Lung microvascular endothelial cell (primary cell): ENCODE measurements at places on chromosomes 6 and 20.
A peak's percentile ranks its signal among the peaks of the same experiment; 100 is the strongest.

- no peak for DNase-seq
These were observed 443 bp downstream of the RMND1 start for GRCh38 chr6:151451417-151451949.

DNA sequence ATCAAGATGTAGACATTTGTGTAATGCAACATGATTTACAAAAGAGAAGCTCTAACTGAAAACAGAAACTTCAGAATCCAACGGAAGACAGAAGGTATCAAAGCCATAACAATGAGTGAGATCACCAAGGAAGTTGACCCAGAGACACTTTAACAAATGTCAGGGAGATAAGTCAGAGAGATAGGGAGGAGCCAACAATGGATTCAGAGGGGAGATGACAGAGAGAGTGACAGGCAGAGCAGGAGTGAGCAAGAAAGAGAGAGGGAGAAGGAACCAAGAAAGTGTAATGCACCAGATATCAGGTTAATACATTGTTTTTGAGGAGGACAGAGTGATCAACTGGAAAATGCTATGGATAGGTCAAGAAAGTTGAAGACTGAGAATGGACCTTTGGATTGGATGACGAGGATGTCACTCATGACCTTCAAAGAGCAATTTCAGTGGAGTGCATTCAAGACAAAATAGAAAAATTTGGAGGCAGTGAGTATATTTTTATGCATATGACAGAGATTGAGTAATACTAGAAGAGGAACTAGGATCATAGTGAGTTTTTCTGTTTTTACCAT is 86.6 kb downstream of the TRDN start:
- no peak for DNase-seq

GRCh38 chr6:10429638-10430427 is 15.0 kb upstream of the TFAP2A start:
- peak; percentile 73 for DNase-seq

- peak; percentile 16 for DNase-seq
These were observed 202.6 kb upstream of the HEY2 start for GRCh38 chr6:125546841-125547251.

DNA sequence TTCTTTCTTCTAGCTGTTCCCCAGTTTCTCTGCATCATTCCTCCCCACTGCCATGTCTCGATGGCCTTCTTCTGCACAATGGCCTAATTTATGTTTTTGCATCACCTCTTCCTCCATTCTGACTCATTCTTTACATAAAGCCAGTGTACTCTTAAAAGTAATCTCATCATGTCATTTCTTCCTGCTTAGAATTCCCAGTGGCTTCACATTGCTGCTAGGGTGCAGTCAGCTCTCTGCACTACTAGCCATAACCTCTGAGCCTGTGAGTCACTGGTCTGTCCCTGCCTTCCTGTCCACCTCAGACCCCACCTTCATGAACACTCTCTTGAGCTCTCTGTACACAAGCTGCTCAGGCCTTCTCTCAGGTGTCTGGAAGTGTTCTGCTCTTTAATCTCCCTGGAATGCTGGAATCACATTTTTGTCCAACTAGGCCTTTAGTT is 24.1 kb upstream of the TRIM27 start:
- no peak for DNase-seq

DNA sequence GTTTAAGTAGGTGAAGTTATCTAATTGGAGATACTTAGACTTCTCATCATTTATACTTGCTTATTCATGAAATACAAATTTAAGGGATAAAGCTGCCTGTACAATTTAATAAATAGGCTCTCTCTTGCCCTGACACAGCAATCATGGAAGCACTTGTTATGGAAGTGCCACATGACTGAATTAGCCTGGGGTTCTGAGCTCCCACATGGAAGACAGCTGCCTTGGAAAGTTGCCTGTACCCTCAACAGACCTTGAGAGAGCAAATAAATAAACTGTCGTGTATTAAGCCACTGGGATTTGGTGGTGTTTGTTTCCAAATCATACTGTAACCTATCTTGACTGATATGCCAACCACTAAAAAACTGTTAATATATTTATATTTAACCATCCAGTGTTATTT is 87.0 kb upstream of the RSPO3 start:
- DNase-seq: no peak

DNA sequence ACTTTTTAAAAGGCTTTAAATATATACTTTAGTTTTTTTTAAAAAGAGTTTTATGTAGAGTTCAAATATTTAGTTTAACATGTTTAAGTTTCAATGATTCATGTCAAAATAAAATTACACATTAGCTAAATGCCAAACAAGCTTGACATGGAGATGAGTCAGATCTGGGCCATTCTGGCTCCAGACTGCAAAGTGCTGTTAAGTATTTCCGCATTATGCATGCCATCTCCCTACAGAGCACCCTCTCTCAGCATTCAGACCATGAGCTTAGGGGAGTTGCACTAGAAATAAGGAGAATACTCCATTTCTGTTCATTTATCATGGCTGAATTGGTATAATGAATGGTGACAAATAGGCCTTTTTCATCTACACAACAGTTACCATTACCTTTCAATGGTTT is 21.5 kb upstream of the HS3ST5 start:
- DNase-seq: no peak

DNA sequence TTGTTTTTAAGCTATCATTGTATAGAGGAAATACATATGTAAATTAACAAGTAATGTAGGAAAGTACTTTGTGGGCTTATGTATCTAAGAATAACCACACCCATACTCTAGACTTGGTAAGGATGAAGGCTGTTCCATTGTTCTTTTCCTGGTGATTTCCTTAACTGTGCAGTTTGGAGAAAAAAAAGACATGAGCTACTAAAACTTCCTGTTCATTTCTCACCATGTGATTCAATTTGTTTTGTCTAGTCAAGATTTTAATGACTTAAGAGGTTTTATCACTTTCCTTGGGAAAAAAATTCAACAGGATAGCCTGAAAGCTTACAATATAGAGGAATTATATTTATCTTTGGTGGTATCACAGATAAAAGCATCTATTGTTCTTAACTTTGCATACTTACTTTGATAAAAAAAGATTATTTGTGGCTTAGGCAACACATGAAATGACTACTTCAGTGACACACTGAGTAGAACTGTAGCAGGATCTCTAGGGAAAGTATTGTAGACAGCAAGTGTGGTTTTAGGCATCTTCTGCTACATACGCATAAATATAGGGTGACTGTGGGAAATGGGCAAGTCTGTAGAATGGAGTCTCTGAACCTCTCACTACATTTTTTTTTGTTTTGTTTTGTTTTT is 80.3 kb downstream of the GJA1 start:
- peak; percentile 91 for DNase-seq

- peak; percentile 42 for DNase-seq
These were observed 61.6 kb upstream of the DSP start for GRCh38 chr6:7479801-7480266.

DNA sequence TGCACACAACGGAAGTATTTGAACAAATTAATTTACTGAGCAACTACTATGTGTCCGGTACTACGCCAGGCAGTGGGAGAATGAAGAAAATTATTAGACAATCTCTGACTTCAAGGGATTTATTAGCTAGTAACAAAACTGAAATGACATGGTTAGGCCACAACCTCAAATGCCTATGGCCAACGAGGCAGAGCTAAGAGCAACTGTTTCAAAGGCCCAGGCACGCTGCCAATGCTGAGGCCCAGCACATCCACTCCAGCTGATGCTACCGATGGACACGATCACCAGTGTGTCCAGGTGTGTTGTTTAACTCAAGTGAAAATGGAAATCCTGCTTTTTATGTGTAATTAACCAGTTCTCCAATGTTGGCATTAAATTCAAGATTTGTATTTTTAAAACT is 420.9 kb downstream of the PRKN start:
- no peak for DNase-seq

DNA sequence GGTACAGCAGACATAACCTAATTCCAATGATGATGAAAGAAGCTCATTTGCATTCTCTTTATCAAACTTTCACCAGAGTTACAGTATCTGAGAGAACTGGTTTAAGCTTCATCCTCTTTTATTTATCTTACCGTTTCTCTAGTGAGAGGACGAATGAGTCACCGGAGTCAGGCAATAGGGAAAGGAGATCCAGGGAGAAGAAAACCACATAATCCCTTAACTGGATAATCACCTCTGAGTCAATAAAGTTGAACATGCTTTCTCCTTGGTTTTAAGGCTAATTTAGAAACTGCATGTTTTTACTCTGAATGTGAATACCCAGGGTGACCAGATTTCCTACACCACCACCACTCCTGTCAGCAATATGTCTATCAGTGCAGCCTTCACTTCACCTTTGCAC is 313.7 kb upstream of the TBX18 start:
- DNase-seq: peak; percentile 32

DNA sequence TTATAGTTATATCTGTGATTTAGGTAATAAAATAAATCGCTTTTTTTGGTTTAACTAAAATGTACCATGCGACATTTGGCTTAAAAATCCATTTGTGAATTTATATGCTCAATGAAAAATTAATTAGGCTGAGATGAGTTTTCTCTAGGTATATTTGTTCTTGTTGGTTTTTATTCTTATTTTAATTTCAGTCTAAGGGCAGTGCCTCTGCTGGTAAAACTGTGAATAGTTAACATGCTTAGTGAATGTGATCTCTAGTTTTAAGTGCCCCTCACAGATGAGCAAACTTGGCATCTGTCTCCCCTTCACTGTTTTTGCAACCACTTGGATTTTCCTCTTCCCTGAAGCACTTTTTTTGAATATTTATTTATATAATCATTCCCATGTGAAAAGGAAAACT is 822.7 kb downstream of the GRIK2 start:
- no peak for DNase-seq

DNA sequence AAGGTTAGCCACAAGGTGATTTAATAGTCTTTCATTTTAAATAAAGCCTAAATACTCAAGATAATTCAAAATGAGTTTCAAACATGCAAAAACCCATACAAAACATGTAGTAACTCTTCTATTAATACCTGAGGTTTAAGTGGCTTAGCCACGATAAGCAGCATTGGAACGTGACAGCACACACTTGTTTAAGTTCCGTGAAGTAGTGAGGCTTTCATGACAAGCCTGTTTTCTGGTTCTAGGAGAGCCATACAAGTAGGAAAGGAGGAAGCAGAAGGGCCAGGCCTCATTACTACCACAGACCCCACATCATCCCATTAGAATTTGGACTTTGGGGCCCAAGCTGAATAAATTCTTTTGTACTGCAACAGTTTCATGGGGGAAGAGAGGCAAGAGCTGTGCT is 54.3 kb upstream of the PRND start:
- no peak for DNase-seq

- DNase-seq: peak; percentile 24
These were observed 107.5 kb downstream of the DTNBP1 start for GRCh38 chr6:15555101-15556038.

DNA sequence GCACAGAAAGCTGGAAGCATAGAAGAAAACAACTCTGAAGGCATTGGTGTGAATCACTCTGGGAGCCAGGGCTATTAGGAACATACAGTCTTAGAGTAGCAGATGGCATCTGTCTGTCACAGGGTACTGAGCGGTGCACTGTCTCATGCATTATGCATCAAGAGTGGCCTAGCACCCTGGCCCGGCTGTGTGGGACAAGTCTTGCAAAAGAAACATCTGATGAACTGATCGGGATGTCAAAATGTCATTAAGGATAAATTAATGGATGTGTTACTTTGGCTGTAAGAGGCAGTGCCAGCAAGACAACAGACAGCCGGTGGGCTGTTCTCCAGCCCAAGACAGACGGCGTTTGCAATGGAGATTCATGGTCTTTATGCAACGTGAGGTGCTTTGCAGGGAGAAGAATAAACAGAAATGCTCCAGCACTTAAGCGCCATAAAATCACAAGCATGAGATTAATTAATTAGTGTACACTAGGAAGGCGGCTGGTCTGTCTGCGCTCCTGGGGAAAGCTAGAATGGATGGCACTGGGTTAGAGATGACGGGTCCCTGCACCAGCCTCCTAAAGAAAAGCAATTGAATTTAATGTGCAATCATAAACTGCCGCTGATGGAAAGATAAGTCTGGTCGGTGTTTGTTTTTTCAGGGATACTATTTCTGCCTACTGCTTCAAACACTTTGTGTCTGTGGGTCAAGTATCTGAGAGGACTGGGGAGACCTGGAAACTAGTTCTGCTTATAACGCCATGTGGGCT is 600.6 kb upstream of the CHD6 start:
- DNase-seq: no peak

- peak; percentile 55 for DNase-seq
These were observed 12.1 kb downstream of the LGSN start for GRCh38 chr6:63307581-63308246.

GRCh38 chr6:17456711-17457110 is 63.3 kb downstream of the CAP2 start:
- DNase-seq: no peak

- no peak for DNase-seq
These were observed 12.7 kb downstream of the GGT7 start for GRCh38 chr20:34859826-34860545.

GRCh38 chr6:79536954-79537747 is at the start of gene LCA5:
LCA5 (minus strand) TSS chr6:79537430; CDS start chr6:79518894, 18,536 bp downstream.
- DNase-seq: peak; percentile 97

DNA sequence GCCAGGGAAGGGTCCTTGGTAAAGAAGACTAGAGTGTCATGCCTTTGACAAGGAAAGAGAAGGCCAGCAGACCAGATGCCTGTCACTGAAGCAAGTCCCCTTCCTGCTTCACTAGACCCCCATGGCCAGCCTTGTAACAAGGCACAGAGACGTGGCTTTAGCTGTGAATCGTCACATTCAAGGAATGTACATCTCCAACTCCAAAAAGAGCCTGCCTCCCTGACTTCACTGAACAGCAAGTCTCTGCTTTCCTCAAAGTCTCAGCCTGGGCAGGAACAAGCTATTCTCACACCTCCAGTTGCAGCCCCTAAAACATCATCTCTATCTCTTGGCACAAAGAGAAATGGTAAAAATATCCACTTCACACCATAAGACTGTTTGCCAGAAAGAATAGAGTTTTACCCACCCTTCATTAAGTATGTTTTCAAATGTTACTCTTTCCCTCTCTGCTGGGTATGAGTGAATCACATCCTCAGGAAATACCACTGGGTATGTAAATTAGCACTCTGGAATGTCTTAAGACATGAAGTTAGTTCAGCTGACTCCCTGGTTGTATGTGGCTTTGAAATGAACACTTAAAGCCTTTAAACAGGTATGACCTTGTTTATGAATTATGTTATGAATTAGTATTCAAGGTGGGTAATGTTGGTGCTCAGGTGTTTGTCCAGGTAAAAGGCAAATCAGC is 46.4 kb upstream of the NT5E start:
- no peak for DNase-seq
